Mesendoderm (in vitro differentiated cells): ENCODE measurements at places on chromosomes 12 and 14.

DNA sequence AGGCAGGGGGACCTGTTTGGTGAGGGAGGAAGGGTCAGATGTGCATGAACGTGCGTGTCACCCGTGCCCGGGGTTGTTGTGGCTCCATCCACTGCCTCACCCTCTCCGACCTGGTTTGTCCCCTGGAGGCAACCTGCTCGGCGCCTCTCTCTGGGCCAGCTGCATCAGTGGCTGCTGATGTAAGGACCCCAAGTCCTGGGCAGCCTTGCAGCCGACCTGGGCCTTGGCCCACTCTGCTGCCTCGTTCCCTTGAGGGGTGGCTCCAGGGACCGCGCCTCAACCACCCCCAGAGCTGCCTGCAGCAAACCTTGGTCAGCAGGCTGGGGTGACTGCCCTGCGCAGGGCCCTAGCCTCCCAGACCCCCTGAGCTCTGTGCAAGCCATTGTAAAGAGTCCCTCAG, 351.7 kb downstream of the TMEM121 start:
- DNase-seq, result no peak

DNA sequence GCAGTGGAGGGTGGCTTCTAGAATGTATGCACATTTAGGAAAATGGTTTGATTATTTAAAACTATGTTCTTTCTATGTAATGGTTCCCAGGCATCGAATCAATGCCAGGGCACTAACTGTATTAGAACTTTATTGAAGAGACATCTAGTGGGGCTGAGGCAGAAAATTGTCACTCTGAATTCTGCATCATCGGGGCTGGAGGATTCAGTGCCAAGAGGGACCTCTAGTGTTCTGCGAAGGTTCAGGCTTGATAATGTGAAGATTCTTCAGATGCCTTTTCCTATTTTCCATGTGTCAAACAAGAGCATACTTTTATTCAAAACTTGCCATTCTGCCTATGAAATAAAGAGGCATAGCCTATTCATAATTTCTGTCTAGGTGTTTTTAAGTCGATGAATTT, 146.3 kb downstream of the CAND1 start:
- peak; percentile 71 for DNase-seq

DNA sequence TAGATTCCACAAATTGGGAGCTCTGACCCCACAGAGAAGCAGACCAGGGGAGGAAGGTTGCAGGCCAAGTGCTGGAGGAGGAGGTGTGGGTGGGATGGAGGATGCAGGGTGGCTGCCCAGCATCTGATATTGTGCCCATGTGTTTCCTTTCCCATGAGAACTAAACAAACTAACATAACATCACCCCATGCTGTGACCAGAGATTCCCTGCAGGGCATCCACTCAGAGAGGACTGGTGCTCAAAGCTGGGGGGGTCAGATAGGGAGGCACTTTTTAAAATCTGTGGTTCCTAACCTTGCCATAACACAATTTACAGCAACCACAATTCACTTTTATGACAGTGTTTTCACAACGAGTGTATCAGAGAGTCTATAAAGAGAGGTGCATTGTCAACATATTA, 1277.6 kb downstream of the AACS start:
- no peak for DNase-seq

- DNase-seq, result no peak
Measured at GRCh38 chr12:107461222-107461975, 224.2 kb upstream of the PWP1 start.

DNA sequence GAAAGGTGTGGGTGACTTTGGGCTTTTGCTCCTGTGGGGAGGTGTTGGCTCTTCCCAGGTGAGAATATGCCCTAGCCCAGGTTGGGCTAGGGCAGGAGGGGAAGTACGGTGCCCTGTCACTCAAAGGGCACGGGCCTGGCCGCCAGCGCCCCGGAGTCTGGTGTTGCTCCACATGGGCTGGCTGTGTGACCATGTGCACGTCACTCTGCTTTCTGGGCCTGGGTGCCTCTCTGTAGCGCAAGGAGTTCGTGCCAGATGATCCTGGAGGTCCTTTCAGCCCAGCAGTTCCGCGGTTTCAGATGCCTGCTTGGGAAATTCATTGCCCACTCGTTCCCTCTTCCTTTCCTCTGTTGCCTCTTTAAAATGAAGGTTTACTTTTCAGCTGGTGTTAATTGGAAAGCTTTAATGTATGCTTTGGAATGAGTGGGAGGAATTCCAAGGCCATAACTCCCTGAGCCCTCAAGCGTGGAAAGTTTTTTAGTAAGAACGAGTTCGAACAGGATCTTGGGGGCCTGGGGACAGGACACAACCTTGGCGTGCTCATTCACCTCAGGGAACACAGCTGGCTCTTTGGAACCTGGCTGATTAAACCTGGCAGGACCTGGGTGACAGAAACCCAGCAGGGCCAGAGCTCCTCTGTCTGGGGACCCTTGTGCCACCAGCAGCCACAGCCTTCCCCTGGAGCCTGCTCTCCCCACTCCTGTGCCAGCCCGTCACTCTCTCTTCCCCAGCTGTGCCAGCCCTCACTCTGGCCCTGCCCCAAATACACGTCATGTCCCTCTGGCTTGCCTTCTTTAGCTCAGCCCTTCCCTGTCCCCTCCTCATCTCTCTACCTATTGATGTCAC, 42.8 kb downstream of the TSPAN9 start:
- DNase-seq, result no peak

DNA sequence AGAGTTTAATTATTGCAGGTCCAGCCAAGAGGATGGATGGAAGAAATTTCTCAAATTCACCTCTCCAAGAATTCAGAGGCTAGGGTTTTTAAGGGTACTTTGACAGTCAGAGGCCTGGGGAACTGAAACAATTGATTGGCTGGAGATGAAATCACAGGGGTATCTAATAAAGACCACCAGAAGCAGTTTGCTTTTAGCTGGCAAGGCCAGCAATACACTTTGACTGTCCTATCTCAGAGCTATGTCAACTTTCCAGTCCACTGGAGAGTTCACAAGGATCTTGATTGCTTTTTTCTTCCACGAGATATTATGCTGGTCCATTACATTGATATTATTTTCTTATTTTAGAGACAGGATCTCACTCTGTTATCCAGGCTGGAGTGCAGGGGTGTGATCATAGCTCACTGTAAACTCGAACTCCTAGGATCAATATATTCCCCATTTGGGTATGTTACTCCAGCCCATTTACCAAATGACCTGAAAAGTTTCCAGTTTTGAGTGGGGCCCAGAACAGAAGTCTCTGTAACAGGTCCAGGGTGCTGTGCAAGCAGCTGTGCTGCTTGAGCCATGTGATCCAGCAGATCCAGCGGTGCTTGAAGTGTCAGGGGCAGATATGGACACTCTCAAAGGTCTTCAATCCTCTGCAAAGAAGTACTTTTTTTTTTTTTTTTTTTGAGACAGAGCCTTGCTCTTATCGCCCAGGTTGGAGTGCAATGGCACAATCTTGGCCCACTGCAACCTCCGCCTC, 17.2 kb upstream of the ATF7 start:
- DNase-seq, result no peak

GRCh38 chr12:120515496-120515895, 13.5 kb downstream of the COQ5 start:
- no peak for DNase-seq
